Mucosa of gallbladder (tissue), 1 donor: ENCODE measurements at places on chromosomes 16 and 17.

DNA sequence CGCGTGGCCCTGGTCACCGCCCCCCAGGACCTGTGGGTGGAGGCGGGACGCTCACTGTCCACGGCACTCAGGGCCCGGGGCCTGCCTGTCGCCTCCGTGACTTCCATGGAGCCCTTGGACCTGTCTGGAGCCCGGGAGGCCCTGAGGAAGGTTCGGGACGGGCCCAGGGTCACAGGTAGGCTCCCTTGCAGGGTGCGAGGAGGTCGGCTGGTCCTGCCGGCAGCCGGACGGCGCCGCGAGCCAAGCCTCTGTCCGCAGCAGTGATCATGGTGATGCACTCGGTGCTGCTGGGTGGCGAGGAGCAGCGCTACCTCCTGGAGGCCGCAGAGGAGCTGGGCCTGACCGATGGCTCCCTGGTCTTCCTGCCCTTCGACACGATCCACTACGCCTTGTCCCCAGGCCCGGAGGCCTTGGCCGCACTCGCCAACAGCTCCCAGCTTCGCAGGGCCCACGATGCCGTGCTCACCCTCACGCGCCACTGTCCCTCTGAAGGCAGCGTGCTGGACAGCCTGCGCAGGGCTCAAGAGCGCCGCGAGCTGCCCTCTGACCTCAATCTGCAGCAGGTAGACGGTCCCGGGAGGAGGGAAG is 1.3 kb downstream of the GUCY2D start:
- DNase-seq, result no peak

GRCh38 chr17:3222505-3222904 is 15.0 kb downstream of the OR1A1 start:
- no peak for DNase-seq

DNA sequence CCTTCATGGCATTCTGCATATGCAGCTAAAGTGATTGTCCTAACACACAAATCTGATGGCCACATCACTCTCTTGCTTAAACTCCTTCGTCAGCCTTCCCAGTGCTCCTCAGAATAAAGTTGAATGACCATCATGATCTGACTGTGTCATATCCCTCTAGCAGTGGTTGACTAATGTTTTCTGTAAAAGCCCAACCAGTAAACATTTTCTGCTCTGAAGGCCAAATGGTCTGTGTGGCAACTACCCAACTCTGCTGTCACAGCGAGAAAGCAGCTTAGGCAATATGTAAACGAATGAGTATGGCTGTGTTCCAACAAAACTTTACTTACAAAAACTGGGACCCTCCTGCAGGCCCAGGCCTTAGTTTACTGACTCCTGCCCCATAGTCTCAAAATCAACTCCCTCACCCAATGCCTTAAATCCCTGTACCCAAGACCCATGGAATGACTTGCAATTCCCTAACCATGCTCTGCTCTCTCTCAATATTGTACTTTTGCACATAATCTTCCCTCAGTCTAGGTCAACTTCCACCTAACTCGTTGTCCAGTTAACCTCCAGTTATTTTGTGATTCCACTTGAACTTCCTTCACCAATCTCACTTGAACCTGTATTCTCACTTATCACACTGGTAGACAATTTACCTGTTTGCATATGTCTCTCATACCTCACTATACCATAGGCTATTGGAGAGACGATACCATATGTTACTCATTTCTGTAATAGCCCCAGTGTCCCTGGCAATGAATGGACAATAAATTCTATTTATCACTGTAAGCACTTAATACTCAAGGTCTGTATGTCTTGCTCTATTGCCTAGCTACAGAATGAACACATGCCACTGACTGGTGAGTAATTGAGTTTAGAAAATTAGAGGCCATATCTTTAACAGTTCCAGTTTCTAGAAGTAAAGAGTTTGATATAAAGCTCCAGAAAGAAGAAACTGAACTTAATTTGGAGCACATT is 29.1 kb downstream of the TMEM100 start:
- DNase-seq, result peak; percentile 16

DNA sequence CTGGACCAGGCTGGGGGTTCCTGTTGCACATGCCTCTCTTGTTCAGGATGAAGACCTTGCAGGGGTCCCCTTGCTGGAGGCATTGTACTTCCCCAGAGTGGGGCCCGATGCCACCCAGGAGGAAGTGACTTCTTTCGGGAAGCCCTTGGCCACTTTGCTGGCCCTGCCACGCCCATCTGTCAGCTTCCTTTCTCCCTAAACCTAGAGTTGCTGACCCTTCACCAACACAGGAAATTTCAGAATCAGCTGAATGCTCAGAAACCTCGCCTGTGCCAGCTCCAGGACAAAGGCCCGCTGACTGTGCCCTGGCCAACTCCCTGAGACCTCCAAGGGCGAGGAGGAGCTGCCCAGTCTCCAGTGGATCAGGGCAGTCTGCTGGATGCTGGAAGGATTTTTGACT is 26.7 kb downstream of the WNT9B start:
- no peak for DNase-seq

DNA sequence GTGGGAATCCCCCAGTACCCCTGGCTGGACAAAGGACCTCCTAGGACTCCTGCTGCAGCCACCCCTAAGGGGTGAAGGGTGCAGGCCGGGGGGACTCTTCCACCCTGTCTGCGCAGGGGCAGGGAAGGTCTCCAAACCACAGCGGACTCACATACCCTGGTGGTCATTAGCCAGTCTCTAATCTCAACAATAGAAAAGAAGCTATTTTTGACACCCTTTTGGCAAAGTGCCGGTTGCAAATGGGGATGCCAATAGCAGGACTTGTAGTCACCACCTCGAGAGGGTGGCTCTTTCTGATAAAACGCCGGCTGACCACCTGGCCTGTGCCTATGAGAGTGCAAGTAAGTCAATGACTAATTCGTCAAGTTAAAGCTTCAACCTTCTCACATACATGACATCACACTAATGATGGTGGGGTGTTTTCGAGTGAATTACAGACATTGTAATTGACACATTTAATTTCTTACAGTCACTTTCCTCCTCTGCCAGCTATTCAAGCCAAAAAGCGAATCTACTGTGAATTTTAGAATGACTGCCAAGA is 23.1 kb upstream of the DNAH17 start:
- no peak for DNase-seq
